ENCODE measurements at places on chromosomes 2 and 18. TPM values are rescaled to one million over a fixed set of nuclear protein-coding genes. Genes with fewer than 3 reads are reported as not detected.

WNT10A gene
- 0.52 TPM for total RNA-seq

SERPINB12 gene
- not detected for total RNA-seq

FNDC4 gene
- 32.5 TPM for total RNA-seq

GKN2 gene
- not detected for total RNA-seq

FSHR gene
- total RNA-seq: 0.31 TPM

TXNDC2 gene
- total RNA-seq: 0.18 TPM

CHN1 gene
- total RNA-seq: 9.4 TPM

DPP4 gene
- total RNA-seq: 2.0 TPM

POMC gene
- 10.6 TPM for total RNA-seq

MAL gene
- 5.8 TPM for total RNA-seq

DNA sequence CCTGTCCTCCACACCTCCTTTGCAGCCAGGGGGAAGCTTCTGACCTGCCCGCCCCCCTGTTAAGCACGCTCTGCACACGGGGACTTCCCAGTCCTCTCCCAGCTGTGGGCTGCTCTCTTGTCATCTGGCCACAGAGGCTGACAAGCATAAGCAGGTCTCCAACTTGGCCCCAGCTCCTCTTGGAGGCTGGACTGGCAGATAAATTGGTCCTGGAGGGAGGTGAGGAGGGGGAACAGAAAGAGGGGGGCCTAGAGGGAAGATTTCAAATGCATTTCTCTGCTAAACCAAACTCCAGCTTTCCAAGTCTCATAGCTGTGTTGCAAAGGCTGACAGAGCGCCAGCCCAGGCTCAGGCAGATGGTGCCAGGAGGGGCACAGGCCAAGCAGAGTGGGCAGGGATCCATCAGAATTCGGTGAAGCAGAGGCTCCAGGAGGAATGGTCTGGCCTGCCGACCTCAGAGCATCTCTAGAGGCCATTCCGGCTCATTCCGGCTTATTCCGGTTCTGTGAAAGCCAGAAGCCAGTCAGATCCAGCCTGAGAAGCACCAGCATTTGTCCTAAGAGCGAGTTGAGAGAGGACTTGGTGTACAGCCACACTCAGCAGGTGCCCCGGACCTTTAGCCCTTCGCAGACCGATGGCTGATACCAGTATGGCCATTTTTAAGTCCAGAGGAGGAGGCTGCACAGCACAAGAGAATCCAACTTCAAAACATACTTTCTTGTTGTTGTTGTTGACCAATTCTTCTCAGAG lies 508.9 kb upstream of the MYT1L start:
- no peak for DNase-seq

DNA sequence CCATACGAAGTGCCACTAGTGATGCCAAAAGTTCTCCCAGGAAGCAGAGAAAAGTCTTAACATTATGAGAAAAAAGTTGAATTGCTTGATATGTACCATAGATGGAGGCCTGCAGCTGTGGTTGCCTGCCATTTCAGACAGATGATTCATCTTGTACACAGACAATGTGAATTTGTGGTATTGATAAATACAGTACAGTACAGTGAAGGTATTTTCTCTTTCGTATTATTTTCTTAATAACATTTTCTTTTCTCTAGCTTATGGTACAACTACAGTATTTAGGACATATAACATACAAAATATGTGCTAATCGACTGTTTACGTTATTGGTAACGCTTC lies 33.6 kb upstream of the VWC2L start:
- DNase-seq: no peak

GRCh38 chr2:102553601-102554000 lies 65.8 kb upstream of the SLC9A2 start:
- no peak for DNase-seq

GRCh38 chr2:96025194-96025492 lies 9.6 kb downstream of the GPAT2 start:
- no peak for DNase-seq

- no peak for DNase-seq
Measured at GRCh38 chr18:13511961-13512577, 214.3 kb downstream of the FAM210A start.

GRCh38 chr2:195628666-195629065 lies 28.4 kb upstream of the SLC39A10 start:
- DNase-seq: no peak

DNA sequence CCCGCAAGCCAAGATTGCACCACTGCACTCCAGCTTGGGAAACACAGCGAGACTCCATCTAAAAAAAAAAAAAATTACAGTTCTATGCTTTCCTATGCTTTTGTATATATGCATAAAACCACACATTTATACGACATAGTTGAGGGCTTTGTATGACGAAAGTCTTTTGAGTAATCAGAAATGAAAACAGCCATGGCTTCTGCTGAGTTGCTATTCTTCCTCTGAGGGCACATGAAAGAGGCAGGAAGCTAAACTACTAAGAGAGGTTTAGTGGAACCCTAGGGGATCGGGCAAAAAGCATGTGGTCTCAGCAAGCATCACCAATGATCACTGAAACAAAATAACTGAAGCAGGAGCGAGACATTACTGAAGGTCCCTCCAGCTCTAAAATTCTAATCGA lies 99.6 kb downstream of the ZAP70 start:
- no peak for DNase-seq

- DNase-seq: no peak
Measured at GRCh38 chr2:67455219-67456142, 58.3 kb downstream of the ETAA1 start.

- peak; percentile 92 for DNase-seq
Measured at GRCh38 chr2:27217173-27218121, at the start of gene CAD. TSS of gene CAD (plus strand) at chr2:27217369. CDS start at chr2:27217552, 183 bp downstream.

GRCh38 chr2:6639929-6640620 lies 225.6 kb downstream of the CMPK2 start:
- DNase-seq: no peak

GRCh38 chr2:231457101-231457500 lies 7.2 kb downstream of the NCL start:
- no peak for DNase-seq

GRCh38 chr2:44941551-44942234 lies at the start of gene SIX3:
TSS of gene SIX3 (plus strand) at chr2:44941702. CDS start at chr2:44942105, 403 bp downstream.
- DNase-seq: no peak

GRCh38 chr2:173099804-173100203 lies 24.2 kb downstream of the MAP3K20 start:
- no peak for DNase-seq

- DNase-seq: no peak
Measured at GRCh38 chr2:231177156-231178025, 21.0 kb upstream of the ARMC9 start.

GRCh38 chr2:10658041-10658913 lies 31.5 kb downstream of the NOL10 start:
- no peak for DNase-seq

DNA sequence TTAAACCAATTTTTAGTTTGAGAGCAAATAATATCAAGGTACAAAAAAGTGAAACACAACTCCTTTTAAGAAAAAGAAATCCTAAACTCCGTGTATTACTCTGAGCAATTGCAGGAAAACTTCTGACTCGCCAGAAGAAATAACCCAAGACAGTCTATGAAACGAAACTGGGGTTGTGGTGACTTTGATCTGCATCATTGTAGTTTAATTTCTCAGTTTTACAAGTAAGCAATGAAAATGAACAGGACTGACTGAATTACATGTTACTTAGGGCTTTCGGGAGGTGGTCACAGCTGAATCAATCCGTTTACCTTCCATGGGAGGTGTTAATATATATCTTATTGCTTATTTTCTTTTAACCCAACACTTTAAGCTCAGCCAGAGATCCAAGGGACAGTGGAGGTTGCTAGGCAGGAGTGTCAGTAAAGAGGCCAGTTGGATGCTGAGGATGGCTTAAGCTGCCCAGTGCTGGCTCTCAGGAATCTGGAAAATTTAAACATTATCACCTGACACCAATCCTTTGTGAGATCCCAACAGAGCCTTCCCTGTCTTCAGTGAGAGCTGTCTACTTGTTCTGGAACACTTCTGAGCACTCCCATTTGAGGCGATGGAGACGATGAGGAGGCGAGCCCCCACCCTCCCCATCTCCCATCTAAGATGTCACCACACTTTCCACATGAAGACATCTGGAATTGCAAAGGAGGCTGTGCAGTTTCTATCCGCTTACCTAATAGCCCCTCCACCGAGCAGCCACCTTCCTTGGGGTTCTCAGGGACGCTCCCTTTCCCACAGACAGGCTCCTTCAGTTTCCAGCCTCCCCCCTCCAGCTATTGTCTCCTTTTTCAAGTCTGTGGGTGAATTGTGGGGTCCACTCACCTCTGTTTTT lies 3.6 kb upstream of the RAB31 start:
- no peak for DNase-seq

GRCh38 chr2:128593879-128594650 lies 275.4 kb upstream of the HS6ST1 start:
- peak; percentile 52 for DNase-seq

GRCh38 chr2:7900593-7900992 lies 781.3 kb upstream of the ID2 start:
- no peak for DNase-seq

DNA sequence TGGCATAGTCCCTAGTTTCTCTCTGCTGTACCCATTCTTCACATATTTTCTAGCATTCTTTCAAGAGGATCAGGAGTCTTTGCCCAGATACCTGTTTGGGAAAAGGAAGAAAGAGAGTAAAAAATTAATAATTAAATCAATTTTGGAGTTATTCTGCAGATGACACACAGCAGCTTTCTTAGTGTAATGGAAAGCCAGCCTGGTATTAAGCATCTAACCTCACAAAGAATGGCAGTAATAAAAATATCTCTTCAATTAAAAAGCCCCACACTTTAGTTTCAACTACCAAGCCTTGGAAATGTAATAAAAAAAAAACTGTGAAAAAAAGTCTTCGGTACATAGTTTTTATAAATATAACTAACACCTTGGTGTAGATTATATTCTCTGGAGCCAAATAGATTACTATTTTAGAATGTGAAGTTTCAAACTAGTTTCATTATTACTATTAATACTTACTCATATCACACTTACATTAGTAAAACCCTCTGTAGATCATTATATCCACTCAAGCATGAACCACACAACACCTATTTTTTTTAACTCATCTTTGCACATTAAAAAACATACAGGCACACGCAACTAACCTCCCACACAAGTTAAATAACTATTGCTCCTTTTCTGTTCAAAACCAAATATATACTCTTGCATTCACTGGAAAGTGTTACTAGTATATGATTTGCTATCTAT lies 90.9 kb downstream of the GPD2 start:
- no peak for DNase-seq

GRCh38 chr2:169999054-169999453 lies 171.8 kb downstream of the UBR3 start:
- DNase-seq: no peak

- DNase-seq: peak; percentile 95
Measured at GRCh38 chr2:28390241-28390745, 2.4 kb upstream of the FOSL2 start.

GRCh38 chr2:168939918-168940317 lies 38.8 kb downstream of the G6PC2 start:
- DNase-seq: no peak

Data from left cardiac atrium (tissue), 4 donors.